ENCODE measurements at places on chromosomes 2 and 18.
A peak's percentile ranks its signal among the peaks of the same experiment; 100 is the strongest.

DNA sequence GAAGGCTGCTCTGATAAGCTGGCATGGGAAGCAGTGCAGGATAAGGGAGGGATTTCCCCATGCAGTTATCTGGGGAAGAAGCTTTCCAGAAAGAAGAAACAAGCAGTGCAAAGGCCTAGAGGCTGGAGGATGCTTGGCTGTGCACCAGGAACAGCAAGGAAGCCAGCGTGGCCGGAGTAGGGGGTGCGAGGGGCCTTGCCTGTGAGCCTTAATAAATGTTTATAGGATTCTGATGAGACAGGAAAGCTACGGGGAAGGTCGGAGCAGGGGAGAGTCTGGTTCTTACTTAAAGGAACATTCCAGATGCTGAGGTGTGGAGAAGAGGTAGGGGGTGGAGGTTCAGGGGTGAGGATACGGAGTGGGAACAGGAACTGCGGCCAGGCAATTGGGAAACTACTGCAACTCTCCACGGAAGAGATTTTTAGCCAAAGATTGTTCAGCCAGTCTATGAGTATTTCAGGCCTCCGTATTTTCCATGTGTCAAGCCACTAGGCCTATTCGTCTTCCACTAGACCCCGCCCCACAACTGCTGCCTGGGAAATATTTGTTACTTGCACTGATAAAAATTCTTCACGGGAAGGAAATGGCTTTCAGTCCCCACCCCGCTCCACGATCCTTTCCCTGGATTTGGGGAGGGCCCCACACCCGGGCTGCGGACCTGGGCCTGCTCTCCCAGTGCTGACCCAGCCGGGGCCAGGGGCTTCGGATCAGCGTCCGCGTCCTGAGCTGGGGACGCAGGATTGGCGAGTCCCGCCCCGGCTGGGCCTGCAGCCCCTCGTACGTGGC is 516 bp downstream of the EIF2AK2 start:
- no peak for DNase-seq

DNA sequence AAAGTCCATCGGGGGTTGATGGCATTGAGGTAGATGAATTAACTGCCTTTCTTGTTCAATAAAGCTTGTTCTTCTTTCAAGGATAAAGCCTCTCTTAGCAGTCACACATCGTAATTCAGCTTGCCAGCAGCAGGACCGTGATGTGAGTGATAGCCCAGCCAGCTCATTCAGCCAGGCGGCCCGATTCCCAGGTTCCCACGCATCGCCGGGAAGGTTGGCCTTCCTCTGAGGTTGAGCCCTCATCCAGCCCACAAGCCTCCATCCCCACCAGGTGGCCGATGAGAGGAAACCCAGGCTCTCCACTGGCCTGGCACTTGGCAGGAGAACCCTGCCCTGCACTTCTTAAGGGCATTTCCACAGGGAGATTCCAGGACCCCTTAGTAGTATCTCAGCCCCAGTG is 4.7 kb downstream of the AGAP1 start:
- no peak for DNase-seq

- DNase-seq = no peak
Measured at GRCh38 chr2:52976143-52976949, 791.3 kb upstream of the CHAC2 start.

DNA sequence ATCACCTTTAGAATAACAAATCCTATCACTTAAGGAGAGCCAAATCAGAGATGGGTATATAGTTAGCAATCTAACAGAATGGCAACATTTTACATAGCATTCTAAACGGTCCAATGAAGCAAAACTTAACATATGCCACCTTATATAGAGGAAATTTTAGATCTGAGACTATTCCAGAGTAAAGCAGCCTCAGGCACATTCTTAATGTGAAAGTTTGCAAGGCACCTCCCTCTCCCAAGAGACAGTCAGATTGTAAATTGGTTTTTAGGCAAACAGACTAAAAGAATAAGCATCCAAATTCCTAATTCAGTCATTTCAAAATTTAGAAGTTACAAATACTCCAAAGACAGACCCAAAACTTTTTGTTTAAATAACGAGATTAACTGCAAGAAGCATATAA is 292.9 kb downstream of the STK39 start:
- DNase-seq = no peak

- no peak for DNase-seq
Measured at GRCh38 chr2:230982126-230982525, 13.8 kb upstream of the SPATA3 start.

- DNase-seq = peak; percentile 63
Measured at GRCh38 chr18:59459369-59460071, 100.5 kb upstream of the LMAN1 start.

- no peak for DNase-seq
Measured at GRCh38 chr2:164815071-164815793, 26.4 kb downstream of the COBLL1 start.

DNA sequence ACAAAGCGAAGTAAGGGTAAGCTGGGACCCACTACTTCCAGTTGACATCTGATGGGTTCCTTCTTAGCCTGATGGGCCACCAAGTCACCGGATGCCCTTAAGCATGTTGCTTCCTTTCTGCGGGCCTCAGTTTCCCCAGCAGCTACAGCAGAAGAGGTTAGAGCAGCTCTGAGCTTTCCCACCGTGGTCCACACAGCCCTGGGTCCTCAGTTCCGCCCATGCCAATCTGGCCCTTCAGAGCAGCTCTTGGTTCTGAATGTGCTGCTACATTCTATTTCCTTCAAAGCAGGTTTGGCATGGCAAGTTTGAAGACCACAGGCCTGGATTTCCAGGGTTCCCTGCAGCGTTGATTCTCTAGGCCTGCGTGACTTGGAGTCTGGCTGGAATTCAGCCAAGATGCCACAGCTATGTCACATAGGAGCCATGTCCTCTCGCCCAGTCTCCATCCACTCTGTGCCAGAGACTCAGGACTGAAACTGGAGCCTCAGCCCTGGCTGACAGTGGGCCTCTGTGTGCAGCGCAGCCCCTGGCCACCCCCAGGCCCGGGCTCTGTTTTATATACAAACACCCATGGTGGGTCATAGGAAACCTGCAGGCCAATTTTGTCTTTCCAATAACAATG is 79.6 kb downstream of the TFCP2L1 start:
- DNase-seq = no peak

DNA sequence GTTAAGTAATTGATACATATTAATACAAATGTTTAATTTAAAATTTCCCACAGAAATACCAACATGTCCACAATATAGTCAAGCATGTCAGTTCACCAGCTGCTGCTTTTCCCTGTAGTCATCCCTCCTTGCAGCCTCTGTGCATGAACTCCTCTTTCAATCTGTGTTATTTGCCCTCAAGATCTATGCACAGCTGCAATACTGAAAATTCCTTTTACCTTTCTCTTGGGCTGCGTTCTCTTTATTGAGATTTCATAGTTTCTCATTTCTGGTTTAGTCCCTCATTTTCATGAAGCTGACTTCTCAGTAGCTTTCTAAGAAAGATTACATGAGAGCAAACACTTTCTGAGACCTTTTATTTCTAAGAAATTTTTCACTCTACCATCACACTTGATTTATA is 464.9 kb downstream of the PARD3B start:
- no peak for DNase-seq

DNA sequence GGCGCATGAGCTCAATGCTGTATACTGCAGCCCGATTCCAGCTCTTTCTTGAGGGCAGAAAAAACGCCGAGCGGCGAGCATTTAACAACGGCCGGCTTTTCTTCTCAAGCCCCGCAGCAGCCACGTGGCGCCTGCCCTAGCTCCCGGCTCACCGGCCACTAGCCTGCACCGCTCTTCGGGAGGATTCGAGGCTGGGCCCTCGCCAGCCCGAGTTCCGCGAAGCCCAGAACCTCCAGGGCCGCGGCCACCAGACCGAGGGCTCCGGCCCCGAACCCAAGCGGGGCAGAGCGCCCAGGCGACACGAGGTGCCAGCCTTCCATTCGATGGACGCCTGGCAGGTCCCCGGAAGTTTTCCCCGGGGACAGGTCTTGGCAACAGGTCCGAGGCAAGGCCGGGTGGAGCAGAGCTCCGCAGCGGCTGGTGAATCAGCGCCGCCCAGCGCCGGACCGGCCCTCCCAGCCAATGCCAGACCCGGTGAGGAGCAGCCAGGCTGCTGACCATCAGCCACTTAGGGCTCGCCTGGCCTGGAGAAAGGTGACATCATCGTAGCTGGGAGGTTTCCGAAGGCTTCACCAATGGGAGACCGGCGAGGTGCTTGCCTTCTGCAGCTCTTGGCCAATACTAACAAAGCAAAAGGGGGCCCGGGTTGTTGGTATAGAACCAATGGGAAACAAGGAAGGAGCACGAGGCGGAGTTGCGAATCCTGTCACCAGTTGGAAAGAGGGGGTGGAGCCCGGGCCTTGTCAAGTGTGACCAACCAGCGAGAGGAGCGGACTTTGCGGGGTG is 552 bp upstream of the MXD1 start:
- DNase-seq = peak; percentile 100

- DNase-seq = no peak
Measured at GRCh38 chr2:168568476-168569267, 112.6 kb downstream of the CERS6 start.

DNA sequence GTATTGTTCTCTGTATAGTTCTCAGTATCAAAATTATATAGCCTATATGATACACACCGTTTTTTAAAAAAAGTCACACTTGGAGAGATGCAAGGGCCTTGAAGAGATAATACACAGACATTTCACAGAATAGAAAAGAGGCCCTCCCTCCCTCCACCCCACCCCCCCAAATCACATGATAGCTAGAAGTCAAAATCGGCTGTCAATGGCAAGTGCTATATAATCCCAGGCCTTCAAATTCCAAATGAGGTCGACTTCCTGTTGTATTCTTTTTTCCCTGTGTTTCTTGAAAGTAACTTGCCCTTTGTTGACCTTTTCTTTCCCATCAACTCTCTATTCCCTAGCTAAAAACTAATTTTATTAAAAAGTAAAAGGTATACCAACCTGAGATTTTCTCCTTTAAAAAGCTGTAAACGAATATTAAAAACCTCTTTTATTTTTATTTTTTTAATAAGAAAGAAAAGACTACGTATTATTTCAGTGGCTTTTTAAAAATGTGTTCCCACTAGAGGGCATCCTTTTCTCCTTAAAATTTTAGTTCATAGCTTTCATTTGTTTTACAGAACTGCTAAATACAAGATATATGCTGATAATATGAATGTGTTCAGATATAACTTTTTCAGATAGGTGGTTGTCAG is 46.6 kb downstream of the KCMF1 start:
- DNase-seq = no peak

GRCh38 chr2:134782792-134783191 is 55.6 kb upstream of the ACMSD start:
- peak; percentile 4 for DNase-seq

GRCh38 chr2:239934571-239935171 is 90.5 kb downstream of the NDUFA10 start:
- DNase-seq = no peak

- no peak for DNase-seq
Measured at GRCh38 chr2:171430516-171431410, 3.0 kb downstream of the METTL8 start.

DNA sequence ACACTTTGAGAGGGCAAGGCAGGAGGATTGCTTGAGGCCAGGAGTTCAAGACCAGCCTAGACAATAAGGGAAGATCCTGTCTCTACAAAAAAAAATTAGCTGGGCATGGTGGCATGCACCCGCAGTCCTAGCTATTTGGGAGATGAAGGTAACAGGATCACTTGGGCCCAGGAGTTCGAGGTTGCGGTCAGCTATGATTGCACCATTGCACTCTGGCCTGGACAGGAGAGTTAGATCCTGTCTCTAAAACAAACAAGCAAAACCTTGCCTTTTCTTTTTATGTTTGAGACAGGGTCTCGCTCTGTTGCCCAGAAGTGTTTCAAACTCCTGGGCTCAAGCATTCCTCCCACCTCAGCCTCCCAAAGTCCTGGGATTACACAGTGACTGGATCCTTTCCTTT is 14.5 kb upstream of the THADA start:
- DNase-seq = no peak

- no peak for DNase-seq
Measured at GRCh38 chr2:196925768-196926561, 542 bp downstream of the PGAP1 start.

GRCh38 chr2:125185691-125186270 is 1160.7 kb downstream of the CNTNAP5 start:
- no peak for DNase-seq

- no peak for DNase-seq
Measured at GRCh38 chr2:176091329-176092258, 927 bp upstream of the HOXD13 start.

Measured in fibroblast of skin of left quadriceps (primary cell).